ENCODE measurements at places on chromosomes 16 and 17.

DNA sequence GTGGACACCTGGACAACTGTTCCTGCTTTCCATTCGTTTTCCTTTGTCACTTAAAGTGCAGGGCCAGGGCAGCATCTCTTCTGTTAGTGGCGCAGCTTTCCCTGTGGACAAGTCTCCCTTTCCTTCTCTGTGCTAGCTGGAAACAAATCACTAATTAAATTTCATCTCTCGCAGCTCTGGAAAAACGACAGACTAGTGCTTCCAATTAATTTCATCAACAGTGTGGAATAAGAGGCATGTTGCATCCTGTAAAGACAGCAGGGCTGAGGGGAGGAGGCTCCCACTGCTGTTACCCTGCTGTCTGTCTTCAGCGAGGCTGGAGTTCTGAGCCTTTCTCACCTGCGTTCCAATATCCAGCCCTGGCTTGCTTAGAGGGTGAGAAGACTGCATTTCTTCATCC is 352.1 kb upstream of the HSBP1 start:
- DNase-seq = no peak

DNA sequence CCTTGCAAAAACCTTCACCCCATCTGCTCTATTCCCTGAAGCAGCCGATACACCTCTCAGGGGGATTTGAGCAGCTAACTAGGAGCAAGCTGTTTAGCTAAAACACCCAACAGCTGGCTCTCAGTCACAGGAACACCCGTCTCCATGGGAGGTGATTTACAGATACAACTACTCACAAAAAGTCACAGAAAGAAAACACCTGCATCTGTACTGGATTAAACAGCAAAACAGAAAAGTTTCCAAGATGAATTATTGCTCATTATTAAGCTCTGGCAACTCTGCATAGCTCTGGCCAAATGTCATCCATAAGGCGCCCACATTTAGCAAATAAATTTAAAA is 22.3 kb downstream of the GJC1 start:
- no peak for DNase-seq

DNA sequence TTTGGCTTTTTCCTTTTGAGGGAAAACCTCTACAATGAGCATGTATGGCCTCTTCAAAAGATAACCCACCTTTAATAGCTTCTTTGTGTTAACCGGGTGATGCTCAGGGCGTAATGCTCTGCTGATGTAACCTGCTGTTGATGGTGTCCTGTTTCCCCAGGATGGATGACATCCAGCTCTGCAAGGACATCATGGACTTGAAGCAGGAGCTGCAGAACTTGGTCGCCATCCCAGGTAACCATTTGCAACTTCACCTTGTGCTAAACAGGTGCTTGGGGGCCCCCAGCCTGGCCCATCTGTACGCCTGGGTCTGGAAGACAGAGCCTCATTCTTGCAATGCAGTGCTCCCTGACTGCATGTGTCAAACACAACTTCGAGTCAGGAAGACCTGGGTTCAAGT is 75.1 kb downstream of the MARF1 start:
- no peak for DNase-seq

GRCh38 chr17:30165147-30165546 is 48.5 kb downstream of the NSRP1 start:
- DNase-seq = no peak

DNA sequence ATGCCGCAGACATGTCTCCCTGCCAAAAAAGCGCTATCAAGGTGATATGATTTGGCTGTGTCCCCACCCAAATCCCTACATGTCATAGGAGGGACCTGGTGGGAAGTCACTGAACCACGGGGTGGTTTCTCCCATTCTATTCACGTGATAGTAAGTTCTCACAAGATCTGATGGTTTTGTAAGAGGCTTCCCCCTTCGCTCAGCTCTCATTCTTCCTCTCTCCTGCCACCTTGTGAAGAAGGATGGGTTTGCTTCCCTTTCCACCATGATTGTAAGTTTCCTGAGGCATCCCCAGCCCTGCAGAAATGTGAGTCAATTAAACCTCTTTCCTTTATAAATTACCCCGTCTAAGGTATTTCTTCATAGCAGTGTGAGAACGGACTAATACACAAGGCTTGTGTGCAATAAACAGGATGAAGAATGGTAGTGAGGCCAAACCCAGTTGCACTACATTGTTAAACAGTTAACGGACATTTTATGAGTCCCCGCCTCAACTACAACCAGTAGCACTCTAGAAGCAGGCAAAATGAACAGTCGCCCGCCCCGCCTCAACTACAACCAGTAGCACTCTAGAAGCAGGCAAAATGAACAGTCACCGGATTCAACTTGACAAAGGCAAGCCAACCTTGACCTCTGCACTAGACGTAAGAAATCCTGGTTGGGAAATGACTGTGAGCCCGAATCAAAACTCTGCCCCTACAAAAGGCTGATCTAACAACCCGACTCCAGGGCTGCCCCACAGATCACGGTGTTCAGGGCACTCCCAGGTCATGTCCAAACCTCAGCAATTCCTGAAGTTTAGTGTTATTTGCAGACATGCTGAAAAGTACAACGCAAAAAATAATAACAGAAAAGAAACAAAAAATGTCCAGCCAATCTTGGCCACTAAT is 26.3 kb downstream of the VPS53 start:
- DNase-seq = peak; percentile 58

- no peak for DNase-seq
These were observed 712.8 kb upstream of the SOX9 start for GRCh38 chr17:71407981-71408380.

DNA sequence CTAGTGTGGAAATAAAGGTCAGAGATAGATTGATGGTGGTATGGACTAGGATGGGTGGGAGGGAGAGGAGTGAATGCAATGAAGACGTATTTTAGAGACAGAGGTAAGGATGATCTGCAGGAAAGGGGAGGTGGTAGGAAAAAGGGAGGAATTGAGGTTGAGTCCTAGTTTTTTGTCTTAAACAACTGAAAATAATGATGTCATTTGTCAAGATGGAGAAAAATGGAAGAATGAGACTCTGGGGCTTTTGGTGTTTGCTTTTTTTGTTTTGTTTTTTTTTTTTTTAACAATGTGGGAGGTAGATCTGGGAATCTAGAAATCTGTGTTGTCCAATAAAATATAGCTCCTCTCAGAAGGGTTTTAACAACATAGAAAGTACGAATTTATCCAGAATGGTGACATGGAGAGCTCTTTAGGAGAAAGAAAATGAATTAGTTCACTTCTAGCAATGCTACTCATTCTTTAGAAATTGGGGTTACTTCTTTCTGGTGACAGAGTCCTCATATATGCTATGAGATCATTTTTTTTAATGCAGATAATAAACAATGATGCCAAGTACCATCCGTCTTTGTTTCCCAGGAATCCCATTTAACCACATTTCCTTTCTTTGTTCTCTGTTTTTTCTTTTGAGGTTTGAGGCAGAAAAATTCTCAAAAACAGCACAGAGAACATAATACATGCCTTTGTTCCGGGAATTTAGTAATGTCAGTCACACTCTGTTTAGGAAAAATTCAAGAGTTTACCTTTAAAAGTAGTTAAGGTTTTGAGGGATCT is 225.3 kb upstream of the COX10 start:
- peak; percentile 49 for DNase-seq

GRCh38 chr17:41516830-41517283 is 1.8 kb downstream of the KRT15 start:
- no peak for DNase-seq

- peak; percentile 59 for DNase-seq
These were observed 597 bp downstream of the OVCA2 start for GRCh38 chr17:2042390-2042847.

GRCh38 chr17:56982312-56982711 is 4.4 kb downstream of the SCPEP1 start:
- DNase-seq = no peak

DNA sequence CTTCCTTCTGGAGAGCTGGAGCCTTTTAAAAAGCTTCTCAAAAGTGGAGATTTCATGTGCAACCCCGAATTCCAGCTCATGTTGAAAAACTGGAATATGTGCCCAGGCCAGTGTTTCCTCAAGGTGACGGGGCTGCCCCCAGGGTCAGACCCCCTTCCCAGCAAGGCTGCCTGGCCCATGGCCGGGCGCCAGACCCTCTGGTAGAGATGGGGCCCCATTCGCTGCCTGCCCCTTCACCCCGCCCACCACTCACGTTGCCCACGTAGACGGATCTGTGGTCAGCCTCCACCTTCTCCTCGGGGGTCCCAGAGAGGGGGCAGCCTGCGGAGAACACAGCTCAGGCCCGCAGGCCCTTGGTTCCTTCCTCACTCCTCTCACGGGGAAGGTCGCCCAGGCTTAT is 1.1 kb downstream of the PABPN1L start:
- DNase-seq = no peak

DNA sequence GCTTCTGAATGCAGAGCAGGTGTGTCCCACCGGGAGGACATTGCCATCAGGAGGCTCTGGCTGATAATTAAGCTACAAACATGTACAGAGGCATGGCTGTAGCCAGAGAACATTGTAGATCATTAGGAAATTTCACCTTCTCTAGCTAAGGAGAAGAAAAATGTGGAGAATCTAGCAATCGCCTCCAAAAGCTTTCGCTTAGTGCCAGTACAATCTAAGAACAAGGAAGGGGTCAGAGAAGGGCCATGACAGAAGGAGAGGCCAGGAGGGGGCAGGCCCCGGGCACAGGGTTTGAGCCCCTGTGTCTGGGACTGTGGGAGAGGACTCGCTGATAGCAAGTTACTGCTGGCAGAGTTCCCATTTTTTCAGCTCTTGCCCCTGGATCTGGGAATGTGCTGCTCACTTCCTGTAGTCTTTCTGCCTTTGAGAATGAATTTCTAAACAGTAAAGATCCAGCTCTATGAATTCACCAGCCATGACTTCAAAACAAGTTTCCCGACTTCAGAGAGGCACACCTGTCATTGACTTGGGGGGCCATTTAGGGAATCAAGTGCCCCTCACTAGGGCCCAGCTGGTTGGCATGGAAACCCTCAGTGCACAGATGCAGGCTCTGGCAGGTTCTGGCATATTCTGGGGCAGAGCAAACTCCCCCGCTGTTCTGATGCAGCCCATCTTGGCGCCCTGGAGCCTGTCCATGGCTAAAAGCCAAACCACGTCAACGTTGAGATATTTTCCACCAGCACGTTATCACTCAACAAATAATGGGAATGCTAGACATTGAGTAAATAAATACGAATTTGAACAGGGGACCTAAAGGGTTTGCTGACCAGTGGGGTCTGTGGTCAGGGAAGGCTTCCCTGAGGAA is 59.5 kb upstream of the CACNG4 start:
- peak; percentile 88 for DNase-seq

DNA sequence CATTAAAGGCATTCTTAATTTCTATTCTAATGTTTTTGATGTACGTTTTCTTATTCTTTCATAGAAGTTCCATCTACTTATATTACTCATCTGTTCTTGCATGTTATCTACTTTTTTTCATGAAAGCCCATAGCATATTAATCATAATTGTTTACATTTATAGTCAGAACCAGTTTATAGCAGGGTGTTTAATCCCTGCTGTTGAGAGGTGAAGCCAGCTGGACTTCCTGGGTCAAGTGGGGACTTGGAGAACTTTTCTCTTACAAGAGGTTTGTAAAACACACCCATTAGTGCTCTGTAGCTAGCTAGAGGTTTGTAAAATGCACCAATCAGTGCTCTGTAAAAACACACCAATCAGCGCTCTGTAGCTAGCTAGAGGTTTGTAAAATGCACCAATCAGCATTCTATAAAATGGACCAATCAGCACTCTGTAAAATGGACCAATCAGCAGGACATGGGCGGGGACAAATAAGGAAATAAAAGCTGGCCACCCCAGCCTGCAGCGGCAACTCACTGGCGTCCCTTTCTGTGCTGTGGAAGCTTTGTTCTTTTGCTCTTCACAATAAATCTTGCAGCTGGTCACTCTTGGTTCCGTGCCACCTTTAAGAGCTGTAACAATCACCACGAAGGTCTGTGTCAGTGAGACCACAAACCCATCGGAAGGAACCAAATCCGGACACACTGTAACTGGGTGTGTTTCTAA is 120.6 kb downstream of the TANC2 start:
- DNase-seq = no peak

DNA sequence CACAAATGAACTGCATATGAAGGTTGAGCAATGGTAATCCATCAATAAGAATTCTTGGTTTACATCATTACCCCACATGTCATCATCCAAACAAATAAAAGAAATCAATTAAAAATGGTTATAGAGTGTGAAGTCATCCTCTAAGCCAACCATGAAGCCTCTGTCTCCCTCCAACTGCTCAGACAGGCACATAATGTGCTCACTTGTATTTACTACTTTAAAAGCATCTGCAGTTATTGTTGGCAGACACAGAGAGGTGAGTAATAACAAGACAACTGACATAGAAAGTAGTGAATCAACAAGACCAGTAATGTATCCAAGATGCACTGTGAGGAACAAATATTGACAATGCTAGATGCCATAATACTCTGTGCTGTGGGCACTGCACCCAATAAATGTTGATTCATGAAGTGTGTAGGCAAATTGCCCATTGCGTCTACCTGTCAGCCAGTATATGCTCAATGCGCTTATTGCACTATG is 20.0 kb downstream of the ADAMTS18 start:
- DNase-seq = no peak

- no peak for DNase-seq
These were observed 22.0 kb downstream of the C16orf74 start for GRCh38 chr16:85728879-85729278.

- DNase-seq = peak; percentile 24
These were observed 12.7 kb upstream of the SPECC1 start for GRCh38 chr17:19996502-19996901.

GRCh38 chr16:58591083-58591482 is 38.5 kb downstream of the CNOT1 start:
- DNase-seq = no peak

DNA sequence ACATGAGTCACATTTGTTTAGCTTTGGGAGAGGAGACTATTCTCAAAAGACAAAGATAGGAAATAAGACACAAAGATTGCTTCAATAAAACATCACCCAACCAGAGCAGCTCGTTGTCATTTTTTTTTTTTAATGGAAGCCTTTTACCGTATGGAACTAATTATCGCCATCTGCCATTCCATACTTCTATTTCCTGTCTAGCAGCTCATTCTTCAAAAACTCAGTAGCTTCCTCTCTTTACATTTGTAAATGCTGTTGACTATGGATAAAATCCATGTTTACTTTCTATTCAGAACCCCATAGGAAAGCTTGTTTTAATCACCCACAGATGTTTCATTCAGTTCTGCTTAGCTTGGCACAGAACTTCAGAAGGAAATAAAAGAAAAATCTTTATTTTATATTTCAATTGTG is 110.0 kb upstream of the PSMD7 start:
- no peak for DNase-seq

- DNase-seq = no peak
These were observed 2.9 kb downstream of the TNS4 start for GRCh38 chr17:40498281-40499084.

GRCh38 chr17:68390888-68391545 is 66.3 kb downstream of the WIPI1 start:
- DNase-seq = no peak

DNA sequence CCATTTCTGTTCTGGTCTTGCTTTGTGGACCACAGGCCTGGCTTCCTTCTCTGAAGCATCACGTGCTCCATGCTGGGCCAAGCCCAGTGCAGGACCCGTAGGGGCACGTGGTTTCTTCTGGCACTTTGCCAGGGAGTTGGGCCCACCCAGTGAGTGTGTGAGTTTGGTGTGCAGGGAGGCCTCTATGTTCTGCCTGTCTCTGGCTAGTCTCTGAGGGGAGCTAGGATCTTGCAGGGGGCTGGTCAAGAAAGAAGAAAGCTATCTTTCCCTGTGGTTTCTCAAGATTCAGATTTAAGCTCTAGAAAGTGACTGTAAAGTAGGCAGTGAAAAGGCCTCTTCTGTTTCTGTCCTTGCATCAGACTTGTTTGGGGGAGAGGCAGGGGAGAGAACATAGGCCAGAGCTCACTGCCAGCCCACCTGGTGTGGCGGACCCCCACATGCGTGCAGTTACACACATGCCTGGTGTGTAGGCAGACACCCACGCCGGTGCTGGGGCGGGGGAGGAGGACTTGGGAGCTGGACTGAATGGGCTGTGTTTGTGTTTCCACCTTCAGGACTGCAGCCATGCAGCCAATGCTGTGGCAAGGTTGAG is 11.8 kb downstream of the LASP1 start:
- DNase-seq = peak; percentile 90
